ENCODE measurements at places on chromosomes 4 and X.

GRCh38 chr4:10116569-10117358, at the start of gene WDR1:
Gene WDR1, minus strand, starts transcription at chr4:10116799. Its CDS starts 133 bp downstream, at chr4:10116666.
- peak; percentile 98 for DNase-seq

DNA sequence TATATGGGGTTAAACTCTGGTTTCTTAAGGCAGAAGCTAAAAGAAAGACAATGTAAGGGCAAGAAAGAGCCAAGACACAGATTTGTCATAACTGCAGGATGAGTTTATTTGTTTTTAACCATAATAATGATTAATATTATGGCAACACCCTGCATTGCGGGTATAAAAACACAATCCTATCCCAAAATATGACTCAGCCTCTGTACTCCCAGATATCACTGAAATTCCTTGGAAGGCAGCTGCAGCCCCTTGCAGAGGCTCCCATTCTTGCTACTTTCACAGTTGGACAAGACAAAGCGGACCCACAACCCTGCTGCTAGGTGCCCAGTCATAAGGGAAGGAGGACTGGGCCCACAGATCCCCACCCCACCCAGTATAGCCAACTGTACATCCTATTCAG, 20.4 kb upstream of the FGF16 start:
- DNase-seq = no peak

- DNase-seq = no peak
Measured at GRCh38 chr4:157791236-157791635, 381.6 kb downstream of the GASK1B start.

GRCh38 chr4:146437778-146438177, 84.0 kb downstream of the SLC10A7 start:
- DNase-seq = no peak

DNA sequence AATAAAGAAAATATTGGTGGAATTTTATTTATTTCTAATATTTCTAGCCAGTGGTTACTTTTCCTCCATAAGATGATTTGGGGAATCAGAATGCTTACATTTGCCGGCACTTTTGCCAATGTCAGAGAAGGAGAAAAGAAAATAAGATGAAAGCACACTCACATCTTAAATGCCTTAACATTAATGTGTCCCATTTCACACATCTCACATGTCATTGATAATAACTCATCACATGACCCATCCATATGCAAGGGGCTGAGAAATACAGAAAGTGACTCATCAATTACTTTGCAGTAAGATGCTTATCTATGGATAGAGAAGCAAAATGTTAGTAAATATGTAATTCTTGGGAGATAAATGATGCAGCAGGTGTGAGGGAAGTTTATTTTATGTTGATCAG, 1531.0 kb downstream of the PCDH7 start:
- DNase-seq = no peak

DNA sequence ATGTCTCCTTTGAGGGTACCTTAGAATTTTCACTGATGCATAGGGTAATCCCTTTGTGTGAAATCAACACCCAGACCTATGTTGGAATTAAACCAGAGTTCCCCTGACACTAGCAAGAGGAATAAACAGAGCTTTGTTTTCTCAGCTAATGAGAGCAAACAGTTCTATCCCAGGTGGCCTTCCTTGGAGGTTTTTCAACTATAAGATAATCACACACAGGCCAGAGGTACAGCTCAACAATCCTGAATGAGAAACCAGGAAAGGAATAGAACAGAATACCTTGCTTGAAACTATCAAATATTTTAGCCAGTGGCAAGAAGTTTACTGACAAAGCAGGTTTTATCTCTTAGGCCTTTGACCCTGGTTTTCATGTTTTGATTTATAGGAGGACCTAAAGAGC, 100.2 kb downstream of the OTC start:
- DNase-seq = no peak

GRCh38 chr4:119284876-119285780, 36.8 kb downstream of the FABP2 start:
- no peak for DNase-seq

DNA sequence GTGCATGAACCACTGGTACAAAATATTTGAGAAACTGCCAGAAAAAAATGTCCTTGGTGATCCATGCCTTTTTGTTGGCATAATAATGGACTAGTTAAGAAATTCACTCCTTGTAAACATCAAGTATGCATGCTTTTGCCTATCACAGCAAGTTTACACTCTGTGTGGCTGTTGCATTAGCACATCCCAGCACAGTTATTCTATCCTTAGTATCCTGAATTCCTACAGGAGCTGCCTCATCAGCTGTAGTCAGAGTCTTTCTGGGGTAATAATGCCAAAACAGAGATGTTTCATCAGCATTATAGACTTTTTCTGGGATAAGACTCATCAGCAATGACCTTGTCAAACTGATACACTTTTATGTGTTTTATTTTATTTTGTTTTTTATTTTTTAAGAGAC, 82.8 kb downstream of the CHIC2 start:
- no peak for DNase-seq

DNA sequence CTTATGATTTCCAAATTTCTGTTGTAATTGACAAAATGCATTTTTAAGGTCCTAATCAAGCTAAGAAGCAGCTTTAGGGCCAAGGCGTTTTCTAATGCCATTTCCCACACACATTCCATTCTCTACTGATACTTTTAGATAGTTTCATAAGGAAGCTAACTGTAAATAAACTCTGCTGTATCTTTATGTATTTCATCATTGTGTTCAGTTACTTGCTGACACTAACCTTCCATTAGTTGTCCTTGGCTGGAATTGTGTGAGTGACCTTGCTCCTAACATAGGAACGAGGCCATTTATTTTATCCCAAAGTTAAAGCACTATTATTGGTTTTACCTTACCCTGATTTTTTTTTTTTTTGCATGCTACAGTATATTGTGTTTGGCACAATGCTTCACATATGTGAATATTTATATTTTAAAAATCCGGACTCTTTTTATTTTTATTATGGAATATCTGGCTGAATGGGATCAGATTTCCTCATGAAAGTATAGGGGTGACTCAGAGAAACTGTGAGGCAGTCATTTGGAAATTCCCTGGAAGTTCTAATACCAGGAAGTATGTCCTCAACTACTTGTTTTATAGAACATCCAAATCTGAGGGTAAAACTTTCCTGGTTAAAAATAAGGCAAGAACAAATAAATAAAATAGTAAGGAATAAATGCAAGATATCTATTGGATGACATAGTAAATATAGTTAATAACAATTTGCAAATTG, 62.7 kb upstream of the SORBS2 start:
- no peak for DNase-seq

DNA sequence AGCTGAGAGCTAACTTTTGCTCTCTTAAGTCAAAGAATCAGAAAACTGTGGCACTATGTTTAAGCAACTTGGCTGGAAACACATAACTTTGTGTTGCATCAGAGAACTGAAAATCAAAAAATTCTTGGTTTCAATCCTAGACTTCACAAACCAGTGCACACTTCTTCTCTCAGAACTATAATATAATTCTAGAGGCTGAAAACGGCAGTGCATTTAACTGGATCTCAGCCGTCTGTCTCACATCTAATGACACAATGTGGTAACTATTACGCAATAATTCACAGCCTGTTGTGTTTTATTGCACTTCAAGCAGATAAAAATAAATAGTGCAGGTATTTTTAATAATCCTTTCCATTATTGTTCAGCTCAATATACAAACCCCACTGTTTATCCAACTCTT, 260.6 kb upstream of the DIAPH2 start:
- no peak for DNase-seq

GRCh38 chrX:45070116-45071007, 130.3 kb downstream of the DIPK2B start:
- no peak for DNase-seq

GRCh38 chr4:18666322-18666721, 644.8 kb upstream of the LCORL start:
- DNase-seq = no peak

DNA sequence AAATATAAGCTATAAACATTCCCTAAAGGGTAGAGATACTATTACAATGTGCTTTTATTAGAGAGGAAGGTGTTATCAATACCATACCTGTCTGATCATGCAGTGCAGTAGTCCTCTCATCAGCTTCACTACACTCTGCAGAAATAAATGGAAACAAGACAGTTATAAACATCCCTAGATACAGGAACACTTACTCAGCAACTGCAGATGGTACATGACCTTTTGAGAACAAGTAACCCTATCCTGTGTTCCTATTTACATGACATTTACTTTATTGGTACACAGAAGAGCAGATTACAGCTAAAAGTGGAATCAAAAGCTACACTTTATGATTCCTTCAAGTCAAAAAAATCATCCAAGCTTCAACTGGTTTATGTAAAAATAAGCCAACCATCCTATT, 9.0 kb downstream of the PHKA1 start:
- DNase-seq = no peak

DNA sequence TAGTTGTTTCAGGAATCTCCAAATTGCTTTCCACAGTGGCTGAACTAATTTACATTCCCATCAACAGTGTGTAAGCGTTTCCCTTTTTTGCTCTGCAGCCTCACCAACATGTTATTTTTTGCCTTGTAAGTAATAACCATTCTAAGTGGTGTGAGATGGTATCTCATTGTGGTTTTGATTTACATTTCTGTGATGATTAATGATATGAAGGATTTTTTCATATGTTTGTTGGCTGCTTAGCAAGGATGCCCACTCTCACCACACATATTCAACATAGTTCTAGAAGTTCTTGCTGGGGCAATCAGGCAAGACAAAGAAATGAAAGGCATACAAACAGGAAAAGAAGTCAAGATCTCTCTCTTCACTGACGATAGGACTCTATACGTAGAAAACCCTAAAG, 472.4 kb downstream of the ZNF674 start:
- DNase-seq = no peak

GRCh38 chr4:179441596-179441995, 1999.4 kb upstream of the AGA start:
- DNase-seq = no peak

DNA sequence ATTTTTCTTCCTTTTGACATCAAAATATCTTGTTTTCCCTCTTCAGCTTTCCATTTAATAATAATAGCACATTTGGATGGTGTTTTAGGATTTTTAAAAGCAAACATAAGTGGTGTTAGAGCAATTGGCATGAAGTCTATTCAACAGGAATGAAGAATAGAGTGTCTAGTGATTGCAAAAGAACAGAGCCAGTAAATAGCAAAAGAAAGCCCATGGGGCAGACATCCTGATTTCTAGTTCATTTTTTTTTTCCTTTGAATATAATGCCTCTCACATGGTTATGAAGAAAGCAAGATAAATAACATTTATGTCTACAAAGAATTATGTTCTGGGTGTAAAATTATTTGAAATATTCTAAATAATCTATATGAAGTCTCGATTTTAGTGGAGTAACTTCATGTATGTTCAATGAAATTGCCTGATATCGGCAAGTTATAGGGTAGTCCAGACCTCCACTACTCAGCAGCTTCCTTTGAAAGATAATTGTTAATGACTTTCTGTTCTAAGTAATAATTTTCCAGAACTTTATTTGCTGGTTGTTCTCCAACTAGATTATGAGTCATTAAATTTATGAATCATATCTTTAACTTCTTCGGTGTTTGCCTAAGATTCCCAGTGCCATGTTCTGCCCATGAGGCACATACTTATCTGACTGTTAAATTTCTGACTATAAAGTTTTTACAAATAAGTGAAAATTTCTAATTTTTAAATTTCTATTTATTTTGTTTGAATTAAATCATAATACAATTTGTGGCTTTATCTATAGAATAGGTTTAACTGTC, 587.9 kb downstream of the TLL1 start:
- DNase-seq = no peak

DNA sequence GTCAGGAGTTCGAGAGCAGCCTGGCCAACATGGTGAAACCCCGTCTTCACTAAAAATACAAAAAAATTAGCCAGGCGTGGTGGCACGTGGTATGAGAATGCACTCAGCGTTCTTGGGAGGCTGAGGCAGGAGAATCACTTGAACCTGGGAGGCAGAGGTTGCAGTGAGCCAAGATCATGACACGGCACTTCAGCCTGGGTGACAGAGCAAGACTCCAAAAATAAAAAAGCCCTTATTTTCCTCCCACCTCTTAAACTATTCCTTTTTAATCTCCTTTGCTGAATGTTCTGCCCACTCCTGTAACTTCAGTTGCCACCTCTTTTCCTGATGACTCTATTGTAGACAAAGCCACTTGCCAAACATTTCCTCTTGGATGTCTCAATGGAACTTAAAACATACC, 72.6 kb downstream of the TAF1 start:
- no peak for DNase-seq

DNA sequence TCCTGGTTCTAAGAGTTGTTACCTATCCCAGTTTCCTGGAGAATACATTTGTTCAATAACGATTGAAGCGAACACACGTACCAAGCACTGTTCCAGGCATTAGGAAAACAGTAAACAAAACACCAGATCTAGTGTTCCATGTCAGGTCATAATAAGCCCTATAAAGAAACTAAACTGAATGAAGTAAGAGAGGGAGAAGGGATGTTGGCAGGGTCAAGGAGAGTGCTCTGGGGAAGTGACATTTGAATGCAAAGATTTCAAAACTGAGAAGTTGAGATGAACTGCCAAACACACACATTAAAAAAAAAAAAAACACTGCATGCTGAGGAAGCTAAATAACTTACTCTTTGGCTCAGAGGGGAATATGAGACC, 14.4 kb upstream of the ENAM start:
- no peak for DNase-seq

GRCh38 chrX:43968359-43968781, 4.8 kb downstream of the NDP start:
- DNase-seq = no peak

- DNase-seq = no peak
Measured at GRCh38 chr4:77538144-77538543, 67.5 kb upstream of the CXCL13 start.

GRCh38 chr4:26233350-26233749, 87.5 kb upstream of the RBPJ start:
- no peak for DNase-seq

Data from stimulated activated CD4-positive, alpha-beta T cell treated with anti-CD3 and anti-CD28 coated beads, Interleukin-1b, Interleukin-23, amount 100 ng/mL, for 24 hours (primary cell).